Peyer's patch (tissue), 4 donors: ENCODE measurements at places on chromosomes 2 and 18. TPM values are rescaled to one million over a fixed set of nuclear protein-coding genes. Genes with fewer than 3 reads are reported as not detected.

DNA sequence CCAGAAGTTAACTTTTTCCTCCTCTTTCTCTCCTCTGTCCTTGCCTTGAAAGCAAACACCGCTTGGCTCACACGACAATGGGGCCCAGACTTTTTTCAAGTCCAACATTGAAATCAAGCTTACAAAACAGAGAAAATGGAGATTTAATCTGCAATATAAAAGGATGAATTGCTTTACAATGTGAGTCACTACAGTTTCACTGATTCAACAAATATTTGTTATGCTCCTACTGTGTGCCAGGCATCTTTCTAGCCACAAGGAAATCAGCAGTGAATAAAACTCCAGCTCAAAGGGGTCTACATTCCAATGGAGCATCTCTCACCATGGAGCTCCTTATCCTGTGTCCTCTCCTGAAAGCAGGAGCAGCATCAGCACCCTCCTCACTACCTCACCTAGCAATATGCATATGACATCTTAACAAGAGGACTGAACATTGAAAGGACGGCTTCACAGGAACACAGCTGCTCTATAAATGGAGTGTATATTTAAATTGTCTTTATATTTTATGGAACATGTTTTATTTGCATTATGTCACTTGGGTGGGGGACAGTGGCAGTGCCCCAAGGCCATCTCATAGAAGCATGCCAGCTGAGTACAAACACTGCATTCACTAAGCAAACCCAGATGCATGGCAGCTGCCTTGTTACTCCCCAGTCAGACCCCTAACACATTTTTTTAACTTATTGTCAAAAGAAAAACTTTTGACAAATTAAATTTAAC is 39.5 kb downstream of the PKDCC start:
- no peak for DNase-seq

DNA sequence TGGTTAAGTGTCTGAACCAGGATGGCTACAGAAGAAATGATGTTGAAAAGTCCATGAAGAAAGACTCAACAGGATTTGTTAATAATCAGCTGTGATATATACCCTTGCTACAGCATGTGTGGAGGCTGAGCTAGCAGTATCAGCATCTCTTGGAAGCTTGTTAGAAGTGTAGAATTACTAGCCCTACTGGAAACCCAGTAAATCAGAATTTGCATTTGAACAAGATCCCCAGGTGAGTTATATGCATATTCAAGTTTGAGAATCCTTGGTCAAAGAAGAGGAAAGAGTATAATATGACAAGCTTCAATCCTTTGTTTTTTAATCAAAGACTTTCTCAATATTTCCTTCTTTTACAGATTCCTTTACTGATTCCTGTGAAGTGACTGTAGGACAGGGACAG is 109.0 kb upstream of the KCNJ3 start:
- DNase-seq, result no peak

- peak; percentile 40 for DNase-seq
Measured at GRCh38 chr2:111118981-111119821, 1.5 kb upstream of the BCL2L11 start.

DNA sequence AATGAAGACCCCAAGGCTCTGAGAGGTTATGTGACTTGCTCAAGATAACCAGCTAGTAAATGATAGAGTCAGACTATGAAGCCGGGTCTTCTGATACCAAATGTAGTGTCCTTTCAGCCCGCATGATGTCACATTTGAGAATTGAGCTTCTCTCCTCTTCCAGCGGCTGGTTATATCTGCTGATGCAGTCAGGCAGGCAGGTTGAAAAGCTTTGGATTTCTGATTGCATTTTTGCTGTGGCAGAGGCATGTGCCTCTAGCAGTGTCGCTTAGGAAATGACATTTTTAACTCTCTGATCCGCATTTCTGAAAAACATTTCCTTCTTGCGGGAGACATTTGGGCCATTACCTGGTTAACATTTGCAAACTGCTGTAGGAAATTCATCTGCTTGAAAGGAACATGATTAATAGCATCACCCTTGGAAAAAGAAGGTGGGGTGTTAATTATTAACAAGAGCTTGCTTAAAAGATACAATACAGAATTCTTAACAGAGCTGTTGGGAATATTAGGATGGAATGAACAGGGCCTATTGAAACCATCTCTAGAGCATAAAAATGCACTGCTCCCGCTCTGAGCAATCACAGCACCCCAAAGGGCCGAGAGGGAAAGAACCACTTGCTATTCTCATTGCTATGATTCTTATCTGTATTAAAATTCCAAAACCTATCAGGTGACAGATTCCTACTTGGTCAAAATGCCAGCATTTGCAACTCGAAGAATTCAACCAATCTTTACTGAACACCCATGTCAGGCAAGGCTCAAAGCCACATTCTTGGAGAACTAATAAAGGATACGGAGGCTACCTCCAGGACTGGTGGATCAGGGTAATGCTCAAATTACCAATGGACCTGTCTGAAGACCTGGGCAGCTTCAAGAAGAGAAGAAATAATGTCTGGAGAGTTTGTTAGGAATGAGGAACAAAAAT is 25.9 kb downstream of the MRO start:
- DNase-seq, result no peak

DNA sequence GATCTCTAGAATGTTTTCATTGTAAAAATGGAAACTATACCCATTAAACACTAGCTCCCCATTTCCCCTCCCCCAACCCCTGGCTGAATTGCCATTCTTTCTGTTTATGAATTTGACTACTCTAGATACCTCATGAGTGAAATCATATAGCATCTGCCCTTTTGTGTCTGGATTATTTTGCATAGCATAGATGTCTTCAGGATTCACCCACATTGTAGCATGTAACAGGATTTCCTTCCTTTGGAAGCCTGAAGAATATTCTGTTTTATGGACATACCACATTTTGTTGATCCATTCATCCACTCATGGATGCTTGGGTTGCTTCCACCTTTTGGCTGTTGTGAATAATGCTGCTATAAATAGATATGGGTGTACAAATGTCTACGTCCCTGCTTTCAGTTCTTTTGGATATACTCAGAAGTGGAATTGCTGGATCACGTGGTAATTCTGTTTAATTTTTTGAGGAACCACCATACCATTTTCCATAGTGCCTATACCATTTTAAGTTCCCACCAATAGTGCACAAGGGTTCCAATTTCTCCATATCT is 7.7 kb upstream of the ASB1 start:
- no peak for DNase-seq

GRCh38 chr2:65835975-65836549 is 403.7 kb upstream of the SPRED2 start:
- no peak for DNase-seq

- no peak for DNase-seq
Measured at GRCh38 chr2:183505911-183506310, 381.7 kb downstream of the NUP35 start.

- DNase-seq, result no peak
Measured at GRCh38 chr2:116416731-116417377, 1397.6 kb upstream of the DDX18 start.

GRCh38 chr18:58247363-58247834 is 203.4 kb downstream of the NEDD4L start:
- DNase-seq, result no peak

DNA sequence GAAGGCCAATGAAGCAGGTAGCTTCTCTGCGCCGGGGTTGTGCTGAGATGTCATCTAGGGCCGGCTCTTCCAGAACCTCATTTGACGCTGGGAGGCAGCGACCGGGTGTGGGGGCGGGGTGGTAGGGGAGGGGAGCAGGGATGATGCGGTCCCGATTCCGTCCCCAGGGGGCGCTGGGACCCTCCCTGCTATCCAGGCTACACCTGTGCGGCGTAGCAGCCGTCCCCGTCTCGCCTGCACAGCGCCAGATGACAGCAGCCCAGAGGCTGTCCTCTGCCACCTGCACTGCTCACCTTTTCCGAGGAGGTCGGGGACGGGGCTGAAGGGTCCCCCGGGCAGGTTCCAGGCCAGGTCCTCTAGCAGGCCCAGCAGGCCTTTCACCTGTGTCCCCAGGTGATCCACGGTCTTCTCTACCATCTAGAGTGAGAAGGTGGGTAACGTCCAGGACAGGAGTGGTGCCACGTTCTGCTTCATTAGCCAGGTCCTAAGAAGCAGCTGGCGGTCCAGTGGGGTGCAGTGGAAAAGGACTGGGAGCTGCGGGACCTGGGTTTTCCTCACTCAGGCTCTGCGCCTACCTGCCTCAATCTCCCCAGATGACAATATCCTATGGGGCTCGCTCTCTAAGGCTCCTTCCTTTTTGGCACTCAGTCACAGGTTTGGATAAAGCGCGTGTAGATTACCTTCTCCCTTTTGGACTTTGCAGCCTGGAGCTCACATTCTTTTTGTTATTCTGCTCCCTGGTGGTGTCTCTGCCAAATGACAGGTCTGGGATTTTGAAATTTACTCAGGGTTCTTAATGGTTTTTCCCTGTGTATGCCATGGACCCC is 56.0 kb upstream of the RAB6C start:
- no peak for DNase-seq

DNA sequence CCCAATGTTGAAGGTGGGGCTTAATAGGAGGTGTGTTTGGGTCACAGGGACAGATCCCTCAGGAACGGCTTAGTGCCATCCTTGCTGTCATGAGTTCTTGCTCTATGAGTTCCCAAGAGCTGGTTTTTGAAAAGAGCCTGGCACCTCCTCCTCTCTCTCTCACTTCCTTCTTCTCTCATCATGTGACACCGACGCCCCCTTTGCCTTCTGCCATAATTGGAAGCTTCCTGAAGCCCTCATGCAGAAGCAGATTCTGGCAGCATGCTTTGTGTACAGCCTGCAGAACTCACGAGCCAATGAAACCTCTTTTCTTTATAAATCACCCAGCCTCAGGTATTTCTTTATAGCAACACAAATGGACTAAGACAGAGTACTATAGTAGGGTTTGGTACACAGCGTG is 100.4 kb upstream of the SH3BP4 start:
- no peak for DNase-seq

GRCh38 chr2:33441235-33441810 is 35.1 kb upstream of the RASGRP3 start:
- DNase-seq, result no peak

GRCh38 chr2:173023718-173024117 is 51.9 kb upstream of the MAP3K20 start:
- no peak for DNase-seq

- no peak for DNase-seq
Measured at GRCh38 chr2:28661589-28662001, 90.0 kb upstream of the PPP1CB start.

DNA sequence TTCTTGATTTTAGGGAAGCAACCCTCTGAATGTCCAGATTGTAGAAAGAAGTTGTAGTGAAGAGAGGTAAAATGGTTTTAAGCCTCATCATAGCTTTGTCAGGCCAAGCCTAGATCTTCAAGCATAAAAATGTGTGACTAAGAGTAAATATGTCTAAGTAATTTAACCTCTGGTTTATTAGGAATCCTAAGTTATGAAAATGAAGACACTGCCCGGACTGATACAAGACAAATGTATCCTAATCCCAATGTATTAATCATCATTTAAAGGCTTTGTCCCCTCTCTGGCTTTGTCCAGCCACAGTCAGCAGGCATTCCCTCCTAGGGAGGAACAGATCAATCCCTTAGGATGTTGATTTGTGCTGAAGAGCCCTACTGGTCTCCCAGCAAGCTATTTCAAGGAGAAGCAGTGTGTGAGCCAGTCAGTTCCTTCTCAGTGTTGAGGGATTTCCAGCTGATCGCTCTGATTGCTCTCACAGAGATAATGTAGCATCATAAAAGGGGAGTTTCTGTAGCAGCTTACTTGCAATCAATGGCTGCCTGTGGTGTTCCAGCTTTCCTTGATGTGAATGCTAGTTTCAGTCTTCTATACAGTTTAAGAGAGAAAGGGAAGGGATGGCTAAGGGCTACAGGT is 796.1 kb downstream of the EPHA4 start:
- DNase-seq, result no peak

DNA sequence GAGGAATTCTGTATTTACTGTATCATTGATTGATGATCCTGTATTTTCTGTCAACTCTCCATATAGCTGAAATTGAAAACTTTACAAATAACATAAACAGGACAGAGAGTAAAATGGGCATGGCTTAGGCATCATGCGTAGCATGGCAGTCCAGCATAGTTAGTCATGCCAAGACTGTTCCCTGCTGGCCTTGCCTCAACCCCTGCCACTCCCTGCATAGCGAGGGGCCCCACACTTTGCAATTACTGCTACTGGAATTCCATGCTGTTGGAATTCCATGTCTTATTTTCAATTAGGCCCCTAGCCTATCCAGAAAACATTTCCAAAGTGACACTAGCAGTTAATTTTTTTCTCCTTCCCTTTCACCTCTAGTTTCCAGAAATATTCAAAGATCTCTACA is 15.1 kb upstream of the SOX11 start:
- DNase-seq, result no peak

- no peak for DNase-seq
Measured at GRCh38 chr2:106272216-106272807, 78.2 kb upstream of the UXS1 start.

DNA sequence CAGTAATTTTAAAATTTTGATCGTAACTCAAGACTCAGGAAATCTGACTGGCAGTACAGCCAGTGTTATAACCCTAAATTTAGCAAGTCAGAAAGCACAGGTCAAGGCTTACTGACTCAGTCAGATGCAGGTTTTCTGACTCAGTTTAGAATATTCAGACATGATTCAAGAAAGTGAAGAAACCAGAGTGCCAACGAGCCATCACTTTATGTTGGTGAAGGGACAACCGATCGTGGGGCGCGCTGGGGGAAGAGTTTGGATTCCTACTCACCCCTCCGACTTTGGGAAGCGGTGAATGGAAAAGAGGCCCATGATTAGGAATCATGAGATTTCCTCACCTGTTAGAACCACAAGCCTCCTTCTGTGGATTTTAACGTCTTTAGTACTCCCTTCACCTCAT is 998 bp downstream of the RNF149 start:
- no peak for DNase-seq

- no peak for DNase-seq
Measured at GRCh38 chr2:188307850-188308283, 16.2 kb downstream of the GULP1 start.

DNA sequence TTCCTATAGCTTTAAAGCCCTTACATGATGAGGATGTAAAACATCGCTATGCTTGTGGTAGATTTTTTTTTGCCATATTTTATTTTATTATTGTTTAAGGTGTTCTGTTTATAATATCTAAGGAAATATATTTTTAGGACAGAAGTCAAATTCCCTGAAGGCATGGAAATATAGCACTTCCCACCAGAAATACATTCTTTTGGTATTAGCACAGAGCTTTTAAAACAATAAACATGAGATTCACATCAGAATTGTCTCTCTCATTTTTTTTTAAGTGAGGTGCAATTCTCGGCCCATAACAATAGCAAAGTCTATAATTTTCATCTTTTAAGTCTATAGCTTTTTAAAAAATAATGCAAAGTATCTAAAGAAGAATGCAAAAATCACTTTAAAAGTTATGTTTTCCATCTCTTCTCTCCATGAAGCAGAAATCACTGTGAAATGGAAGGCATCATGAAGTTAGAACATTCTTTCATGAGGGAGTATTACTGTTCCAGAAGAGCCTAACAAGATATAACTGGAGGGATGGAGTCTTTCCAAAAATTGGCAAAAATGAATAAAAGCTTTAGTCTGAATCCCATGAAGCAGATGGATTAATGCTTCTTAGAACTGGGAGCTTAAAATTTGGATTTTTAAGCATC is 283.6 kb upstream of the TRIB2 start:
- no peak for DNase-seq

Gene ZNF396
- total RNA-seq, result 1.9 TPM

Gene EPHA4
- total RNA-seq, result 12.2 TPM

Gene ZSWIM2
- not detected for total RNA-seq

Gene TRIB2
- total RNA-seq, result 14.6 TPM

Gene TRIM43
- total RNA-seq, result not detected

Gene GRHL1
- 1.5 TPM for total RNA-seq

Gene UGT1A3
- total RNA-seq, result not detected

Gene APLF
- 9.1 TPM for total RNA-seq

Gene ABHD1
- total RNA-seq, result not detected
